Common myeloid progenitor, CD34-positive (primary cell): ENCODE measurements at places on chromosomes 11 and 22.

- DNase-seq = no peak
Observed at GRCh38 chr11:127472505-127472904, 471.9 kb upstream of the KIRREL3 start.

- DNase-seq = no peak
Observed at GRCh38 chr11:68457216-68457897, 3.2 kb upstream of the PPP6R3 start.

DNA sequence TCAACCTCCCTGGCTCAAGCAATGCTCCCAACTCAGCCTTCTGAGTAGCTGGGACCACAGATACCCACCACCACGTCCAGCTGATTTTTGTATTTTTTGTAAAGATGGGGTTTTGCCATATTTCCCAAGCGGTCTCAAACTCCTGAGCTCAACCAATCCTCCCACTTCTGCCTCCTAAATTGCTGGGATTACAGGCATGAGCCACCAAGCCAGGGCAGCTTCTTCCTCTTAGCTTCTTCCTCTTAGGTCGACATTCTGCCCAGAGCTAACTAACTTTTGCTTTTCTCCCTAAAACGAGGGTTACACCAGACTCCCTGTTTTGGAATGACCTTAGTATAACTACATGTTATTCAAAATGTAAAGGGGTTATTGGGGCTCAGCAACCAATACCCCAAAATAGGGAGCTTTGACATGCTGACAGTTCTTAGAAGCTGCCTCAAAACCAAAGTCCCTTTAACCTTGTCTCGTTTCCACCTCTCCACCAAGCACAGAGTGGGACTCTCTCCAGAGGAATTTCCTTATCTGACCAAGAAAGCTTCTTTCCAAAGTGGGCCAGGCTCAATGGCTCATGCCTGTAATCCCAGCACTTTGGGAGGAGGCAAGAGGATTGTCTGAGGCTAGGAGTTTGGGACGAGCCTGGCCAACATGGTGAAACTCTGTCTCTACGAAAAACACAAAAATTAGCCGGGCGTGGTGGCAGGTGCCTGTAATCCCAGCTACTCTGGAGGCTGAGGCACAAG, 7.0 kb downstream of the HPS5 start:
- no peak for DNase-seq

DNA sequence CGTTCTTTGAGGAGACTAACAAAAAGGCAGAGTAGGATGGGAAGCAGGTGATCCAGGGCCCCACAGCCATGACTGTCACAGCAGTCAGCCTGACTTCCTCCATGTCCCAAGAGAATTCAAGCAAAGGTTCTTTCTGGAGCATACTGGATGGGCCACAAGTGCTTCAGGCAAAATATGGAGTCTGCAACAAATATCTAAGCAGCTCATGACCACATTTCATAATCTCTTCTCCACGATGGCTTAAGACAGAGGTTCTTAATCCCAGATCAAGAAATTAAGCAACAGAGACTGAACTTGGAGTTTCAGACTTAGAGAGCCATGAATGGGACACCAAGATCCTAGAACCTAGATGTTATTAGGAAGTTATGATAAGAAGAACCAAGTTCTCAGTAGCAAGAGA, 31.6 kb downstream of the GUCY1A2 start:
- DNase-seq = no peak

DNA sequence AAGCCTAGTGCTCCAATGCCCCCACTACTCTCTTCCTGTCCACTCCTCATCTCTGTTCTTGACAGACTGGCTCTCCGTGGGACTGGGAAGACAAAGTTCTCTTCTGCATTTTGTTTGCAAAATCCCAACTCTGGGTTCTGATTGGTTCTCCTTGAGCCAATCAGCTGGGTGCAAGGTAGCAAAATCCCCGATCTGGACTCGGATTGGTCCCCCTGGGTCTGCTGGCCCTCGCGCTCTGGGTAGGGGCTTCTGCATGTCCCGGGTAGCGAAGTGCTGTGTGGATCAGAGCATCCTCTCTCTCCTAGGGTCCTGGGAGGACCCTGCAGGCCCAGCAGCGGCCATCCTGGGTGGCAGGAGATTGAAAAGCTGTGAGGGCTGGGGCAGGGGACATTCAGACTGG, 22.3 kb upstream of the A4GALT start:
- no peak for DNase-seq

- no peak for DNase-seq
Observed at GRCh38 chr22:27262361-27262760, 539.2 kb downstream of the MN1 start.

GRCh38 chr11:26742966-26743365, 21.1 kb upstream of the SLC5A12 start:
- no peak for DNase-seq
